ENCODE measurements at places on chromosomes 5 and 9.

DNA sequence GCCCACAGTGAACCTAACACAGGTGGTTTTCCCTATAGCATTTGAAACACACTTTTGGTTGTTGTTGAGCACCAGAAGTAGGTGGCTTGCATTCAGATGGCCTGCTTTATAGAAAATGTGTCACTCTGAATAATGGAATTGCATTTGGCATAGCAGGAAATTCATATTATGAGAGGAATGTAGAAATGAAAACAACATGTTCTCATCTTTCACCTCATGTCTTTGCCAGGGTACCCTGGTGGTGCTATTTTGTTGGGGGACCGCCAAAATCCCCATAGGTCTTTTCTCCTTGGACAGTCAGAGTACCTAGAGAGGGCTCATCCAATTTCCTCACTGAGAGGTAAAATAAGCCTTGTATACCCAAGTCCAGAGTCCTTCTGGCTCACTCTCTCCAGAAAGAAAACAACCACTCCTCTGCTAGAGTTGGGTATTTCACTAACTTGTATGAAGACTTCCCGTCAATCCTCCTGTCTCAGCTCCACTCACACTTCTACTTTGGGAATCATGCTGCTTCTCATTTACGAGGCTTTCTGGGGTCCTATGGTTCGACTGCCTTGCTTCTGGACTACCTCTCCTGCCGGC is 67.4 kb downstream of the MRPS27 start:
- no peak for DNase-seq

DNA sequence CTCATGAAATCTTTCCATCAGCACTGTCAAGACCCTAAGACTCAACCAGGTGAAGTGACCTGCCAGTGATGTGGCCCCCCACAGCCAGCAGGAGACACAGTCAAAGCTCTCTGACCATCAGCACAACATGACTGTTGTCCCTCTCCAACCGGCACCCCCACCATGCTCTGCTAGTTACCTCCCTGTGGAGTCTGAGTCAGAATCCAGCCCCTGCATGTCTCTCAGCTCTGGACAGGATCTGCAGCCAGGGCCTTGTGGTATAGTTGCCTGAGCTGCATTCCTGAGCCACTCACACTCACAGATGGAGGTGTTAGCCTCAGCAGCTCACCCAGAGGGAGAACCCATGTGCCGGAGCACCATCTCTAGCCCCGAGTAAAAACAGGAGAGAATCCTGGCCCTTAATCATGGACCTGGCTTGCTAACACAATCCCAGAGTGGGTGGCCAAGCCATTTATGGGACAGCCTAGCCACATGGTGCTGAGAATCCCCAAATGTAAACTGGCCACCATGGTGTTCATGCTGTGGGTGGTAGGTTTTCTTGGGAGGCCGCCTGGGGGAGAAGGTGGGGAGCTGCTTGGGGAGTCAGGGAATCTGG is 237.8 kb downstream of the PAPPA start:
- no peak for DNase-seq

DNA sequence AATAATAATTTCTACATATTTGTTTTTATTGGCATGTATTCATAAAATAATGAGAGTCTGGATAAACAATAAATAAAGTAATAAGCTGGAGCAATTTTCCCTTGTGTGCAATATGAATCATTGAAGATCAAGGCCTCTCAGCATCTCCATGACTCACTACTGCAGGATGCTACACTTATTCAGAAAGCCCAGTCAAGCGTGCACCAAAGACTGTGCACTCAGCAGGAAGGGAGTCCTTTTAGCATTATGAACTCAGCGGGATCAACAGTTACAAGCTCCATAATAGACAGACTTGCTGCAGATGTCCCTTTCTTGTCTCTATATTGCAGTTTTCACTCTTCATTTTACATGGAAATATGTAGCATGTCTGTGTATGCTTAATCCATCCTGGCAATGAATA is 485.3 kb downstream of the CDH9 start:
- no peak for DNase-seq

GRCh38 chr5:133250527-133250926 is 198.7 kb downstream of the HSPA4 start:
- no peak for DNase-seq

- DNase-seq = no peak
These were observed 88.5 kb downstream of the SUSD1 start for GRCh38 chr9:112086627-112087026.

- no peak for DNase-seq
These were observed 32.3 kb downstream of the MACIR start for GRCh38 chr5:103290846-103291245.

- no peak for DNase-seq
These were observed 100.6 kb downstream of the ARHGAP26 start for GRCh38 chr5:142870532-142871362.

DNA sequence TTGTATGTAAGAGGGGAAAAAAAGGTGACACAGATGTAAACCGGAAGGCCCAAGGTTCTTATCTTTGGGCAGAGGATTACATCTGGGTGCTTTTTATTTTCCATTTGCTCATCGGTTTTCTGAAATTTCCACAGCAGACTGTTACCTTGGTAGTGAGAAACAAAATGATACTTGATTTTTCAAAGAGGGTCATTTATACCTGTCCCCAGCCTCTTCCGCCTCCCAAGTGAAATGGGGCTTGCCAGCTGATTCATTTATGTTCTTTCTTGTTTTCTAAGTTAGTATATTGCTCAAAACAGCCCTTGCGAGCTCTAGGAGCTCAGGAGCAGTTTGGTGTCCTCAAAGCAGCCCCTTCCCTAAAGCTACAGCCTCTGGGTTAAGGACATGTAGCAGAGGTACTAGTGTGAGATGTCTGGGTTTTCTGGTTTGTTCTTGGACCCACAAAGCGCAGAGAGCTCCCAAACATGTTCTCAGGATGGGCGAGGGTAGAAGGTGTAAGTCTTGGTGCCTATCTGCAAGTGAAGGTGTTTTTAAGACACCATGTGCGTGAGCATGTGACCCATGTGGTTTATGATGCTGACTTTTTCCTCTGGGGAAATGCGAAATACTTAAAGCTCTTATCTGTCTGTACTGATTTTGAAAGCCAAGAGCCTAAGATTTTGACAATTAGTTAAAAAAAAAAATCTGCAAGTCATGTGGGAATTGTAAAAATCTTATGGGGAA is 38.3 kb downstream of the DAPK1 start:
- no peak for DNase-seq

- DNase-seq = no peak
These were observed 86.6 kb downstream of the TRIO start for GRCh38 chr5:14229734-14230133.

All from stimulated activated CD8-positive, alpha-beta memory T cell treated with anti-CD3 and anti-CD28 coated beads, Interleukin-7, amount 100 ng/mL, for 1 hour (primary cell).